ENCODE measurements at places on chromosomes 11 and 22.

GRCh38 chr11:95790933-95791708, 823 bp downstream of the CEP57 start:
- DNase-seq = peak; percentile 49

- no peak for DNase-seq
These were observed 166.1 kb upstream of the API5 start for GRCh38 chr11:43145653-43146052.

GRCh38 chr11:95432714-95433503, 201.9 kb upstream of the SESN3 start:
- DNase-seq = no peak

DNA sequence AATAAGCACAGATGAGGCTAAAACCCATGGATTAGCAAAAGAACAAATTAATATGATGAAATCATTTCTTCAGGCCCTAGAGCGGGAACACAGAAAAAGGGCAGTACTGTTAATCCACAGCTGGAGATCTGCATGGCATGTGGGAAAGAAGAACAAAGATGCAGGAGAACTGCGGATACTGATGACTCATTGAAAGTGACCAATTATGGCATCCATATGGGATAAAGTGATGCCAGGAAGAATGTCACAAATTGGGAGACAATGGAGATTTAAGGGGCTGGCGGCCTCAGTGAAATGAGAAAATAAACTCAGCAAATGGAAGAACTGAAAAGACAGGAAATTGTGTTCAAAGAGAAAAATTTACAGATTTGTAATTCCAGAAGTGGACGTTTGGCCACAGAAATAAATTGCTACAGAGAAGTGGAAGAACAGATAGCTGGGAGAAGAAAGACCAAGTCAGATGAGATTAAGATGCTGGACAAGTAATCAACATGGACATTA, 39.4 kb downstream of the SIK3 start:
- DNase-seq = no peak

DNA sequence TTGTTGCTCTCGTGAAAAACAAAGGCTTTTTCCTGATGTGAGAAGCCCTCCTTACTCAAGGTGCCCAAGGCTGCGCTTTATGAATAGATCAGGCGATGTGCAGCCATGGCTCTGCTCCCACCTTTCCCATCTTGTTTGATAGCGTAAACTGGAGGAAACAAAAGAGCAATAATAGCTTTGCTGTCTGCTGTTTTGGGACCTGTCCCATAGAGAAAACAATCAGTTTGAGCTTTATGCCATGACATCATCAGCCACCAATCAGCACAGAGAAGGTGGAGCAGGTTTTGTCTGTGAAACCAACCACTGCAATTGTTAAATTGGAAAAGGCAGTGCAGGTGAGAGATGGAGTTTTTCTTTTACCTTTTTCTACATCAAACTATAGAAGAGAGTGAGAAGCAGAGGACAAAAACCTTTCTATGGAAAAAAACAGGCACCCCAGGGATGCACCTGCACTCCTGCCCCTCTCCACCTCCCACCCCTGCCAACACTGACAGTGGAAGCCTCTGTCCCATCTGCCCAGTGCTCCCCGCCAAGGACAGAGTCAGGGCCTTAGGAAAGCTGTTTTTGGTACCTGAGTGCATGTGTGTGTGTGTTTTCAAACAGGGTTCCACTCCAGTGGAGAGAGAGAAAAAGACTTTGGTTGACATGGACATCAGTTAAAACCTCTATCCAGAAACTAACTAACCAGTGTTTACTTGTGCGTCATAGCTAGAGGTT, 80.7 kb downstream of the MICAL3 start:
- no peak for DNase-seq

DNA sequence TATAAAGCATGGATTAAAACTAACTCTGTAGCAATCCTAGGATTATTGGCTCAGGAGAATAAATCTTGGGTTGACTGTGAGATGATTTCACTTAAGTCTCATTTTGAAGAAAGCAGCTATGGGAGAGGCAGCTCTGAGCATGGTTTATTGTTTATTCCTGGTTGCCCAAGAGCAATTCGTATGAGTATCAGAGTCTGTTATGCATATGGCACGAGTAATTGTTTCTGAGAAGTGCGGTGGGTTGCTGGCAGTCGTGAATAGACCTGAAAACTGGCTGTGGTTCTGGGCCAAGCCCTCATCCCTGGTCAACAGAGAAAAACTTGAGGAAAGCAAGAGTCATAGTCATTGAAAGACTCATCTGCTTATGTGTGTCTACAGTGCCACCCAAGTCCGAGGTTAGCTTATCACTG, 26.8 kb downstream of the DIXDC1 start:
- no peak for DNase-seq

DNA sequence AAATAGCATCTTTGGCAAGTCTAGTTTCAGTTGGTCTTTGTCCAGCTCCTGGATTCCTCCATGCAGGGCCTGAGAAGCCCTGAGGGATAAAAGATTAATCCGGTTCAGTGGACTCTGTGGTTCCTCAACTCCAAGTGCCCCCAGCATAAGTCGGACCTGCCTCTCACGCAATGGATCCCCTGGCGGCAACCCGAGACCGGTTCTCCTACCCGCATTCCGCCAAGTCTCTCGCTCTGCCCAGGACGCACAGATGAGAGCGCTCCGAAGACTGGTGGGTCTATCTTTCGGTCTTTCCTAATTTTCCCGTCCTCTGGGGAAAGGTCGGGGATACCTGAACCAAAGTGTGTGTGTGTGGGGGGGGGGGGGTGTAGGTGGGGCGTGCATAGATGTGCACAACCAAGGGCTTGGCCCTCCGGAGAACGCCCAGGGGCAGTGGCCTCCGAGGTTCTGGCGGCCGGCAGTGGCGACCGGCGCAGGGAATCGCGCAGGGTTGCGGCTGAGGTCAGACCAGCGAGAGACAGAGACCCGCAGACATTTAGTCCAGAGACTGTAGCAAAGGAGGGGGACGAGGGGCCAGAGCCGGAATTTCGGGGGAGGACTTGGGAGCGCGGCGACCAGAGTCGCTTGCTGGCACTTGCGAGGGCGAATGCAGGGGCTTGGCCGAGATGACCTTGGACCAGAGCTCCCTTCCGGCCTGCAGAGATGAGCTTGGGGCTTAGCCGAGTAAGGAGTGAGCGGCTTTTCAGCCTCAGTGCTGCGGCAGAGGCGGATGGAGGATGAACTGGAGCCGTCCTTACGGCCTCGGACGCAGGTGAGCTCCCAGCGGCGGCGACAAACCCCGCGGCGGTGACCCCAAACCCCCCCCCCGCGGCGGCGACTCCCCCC, 712 bp upstream of the SLC2A11 start:
- peak; percentile 32 for DNase-seq

GRCh38 chr11:78562398-78562797, 12.3 kb downstream of the NARS2 start:
- no peak for DNase-seq
